ENCODE measurements at places on chromosomes 1 and 21.

GRCh38 chr1:2482588-2482987 is 6.5 kb downstream of the PLCH2 start:
- DNase-seq, result no peak

DNA sequence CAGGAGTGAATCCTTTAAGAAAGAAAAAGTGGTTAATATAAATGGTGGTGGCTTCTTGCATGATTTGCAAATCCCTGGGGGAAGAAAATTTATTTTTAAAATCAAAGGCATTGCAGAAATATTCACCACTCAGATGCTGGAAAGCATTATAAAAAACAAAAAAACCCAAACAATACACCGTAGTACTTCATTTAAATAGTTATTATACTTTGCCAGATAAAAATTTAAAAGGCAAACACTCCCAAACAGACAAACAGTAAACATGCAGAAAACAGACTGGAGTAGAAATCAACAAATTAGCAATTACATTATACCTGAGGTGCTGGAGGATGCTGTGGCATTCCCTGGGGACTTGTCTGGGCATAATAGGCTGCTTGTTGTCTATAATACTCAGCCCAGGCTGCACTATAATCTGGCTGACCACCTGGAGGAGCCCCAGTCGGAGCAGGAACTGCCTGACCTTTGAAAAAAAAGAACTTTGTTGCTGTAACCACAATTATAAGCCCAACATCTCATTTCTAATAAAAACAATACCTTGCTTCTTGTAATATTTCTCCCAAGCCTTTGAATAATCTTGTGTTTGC is 29.9 kb downstream of the FUBP1 start:
- no peak for DNase-seq

- DNase-seq, result no peak
Observed at GRCh38 chr1:11925938-11926292, 312 bp downstream of the KIAA2013 start.

- no peak for DNase-seq
Observed at GRCh38 chr1:119564548-119564947, 57.5 kb downstream of the HSD3B1 start.

GRCh38 chr1:203065191-203065590 is 20.6 kb downstream of the MYOG start:
- DNase-seq, result no peak

- DNase-seq, result no peak
Observed at GRCh38 chr1:16920951-16921350, 780 bp upstream of the CROCC start.

DNA sequence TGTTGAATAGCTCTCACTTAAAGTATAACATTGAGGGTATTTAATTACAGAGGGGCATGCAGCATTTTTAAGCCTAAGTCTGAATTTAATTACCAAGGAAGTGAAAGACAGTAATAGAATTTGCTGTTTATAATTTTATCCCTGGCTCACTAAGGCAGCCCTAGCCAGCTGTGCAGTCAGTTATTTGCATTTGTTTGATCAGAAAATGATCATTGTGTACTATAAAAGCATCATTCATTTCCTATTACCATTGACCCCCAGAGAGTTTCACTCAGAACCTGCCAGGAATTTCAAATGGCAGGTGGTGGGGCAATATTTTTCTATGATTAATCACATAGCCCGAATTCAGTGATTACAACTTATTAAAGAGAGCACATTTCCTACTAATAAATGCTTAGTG is 277.1 kb upstream of the KAZN start:
- no peak for DNase-seq

- no peak for DNase-seq
Observed at GRCh38 chr1:94592571-94592920, 51.0 kb upstream of the F3 start.

- no peak for DNase-seq
Observed at GRCh38 chr1:156420205-156421061, 51.4 kb downstream of the RHBG start.

GRCh38 chr1:33332357-33332789 is 11.5 kb upstream of the A3GALT2 start:
- DNase-seq, result no peak

DNA sequence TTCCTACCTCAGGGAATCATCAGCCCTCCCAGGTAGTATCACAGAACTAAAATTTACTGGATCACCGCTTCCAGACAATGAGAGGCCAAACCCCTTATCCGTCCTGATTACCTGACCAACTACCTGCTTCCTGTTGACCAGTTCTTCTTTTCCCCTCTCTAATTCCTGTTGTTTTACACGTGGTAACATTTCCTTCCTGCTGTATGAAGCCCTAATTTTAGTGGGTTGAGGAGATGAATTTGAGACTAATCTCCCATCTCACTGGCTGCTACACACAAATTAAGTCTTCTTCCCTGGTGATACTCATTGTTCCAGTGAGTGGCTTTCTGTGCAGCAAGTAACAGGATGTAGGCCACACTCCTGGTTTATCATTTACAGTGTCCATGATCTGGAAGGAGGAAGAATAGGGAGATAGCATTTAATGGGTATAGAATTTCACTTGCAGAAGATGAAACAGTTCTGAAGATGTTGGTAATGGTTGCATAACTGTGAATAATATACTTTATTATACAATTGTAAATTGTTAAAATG is 2112.9 kb downstream of the NCAM2 start:
- no peak for DNase-seq

Measured in iPS DF 19.7 (cell line).